ENCODE measurements at places on chromosomes 5 and 9.
A peak's percentile ranks its signal among the peaks of the same experiment; 100 is the strongest.

- no peak for DNase-seq
Observed at GRCh38 chr5:27388755-27389154, 350.4 kb upstream of the CDH9 start.

DNA sequence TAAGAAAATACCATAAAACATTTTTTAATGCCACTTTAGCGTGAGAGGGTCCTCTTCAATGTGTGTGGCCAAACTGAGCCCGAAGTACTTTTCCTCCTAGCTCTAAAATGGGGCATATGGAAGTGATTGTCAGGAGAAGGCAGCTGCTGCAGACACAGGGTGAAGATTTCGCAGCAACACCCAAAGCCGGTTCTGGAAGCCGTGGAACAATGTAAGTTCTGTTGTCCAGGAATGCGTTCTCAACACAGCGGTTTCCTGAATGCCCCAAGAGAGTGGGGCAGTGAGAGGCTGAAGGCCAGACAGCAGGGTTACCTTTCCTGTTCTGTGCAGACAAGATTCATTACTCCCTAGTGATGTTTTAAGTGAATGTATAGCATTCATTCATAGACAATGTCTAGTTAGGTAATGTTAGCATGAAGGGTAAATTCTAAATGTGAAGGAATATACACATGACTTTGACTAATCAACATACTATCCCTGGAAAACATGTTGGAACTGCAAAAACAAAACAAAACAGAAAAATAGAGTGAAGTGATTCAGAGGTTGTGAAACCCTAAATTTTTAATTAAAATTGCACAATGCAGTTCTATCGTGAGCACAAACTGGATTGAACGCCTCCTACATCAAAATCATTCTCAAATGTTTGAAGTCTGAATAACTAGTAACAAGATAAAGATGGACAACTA lies 197.0 kb upstream of the SEMA6A start:
- DNase-seq: no peak

- DNase-seq: peak; percentile 44
Observed at GRCh38 chr5:35003018-35003957, 44.5 kb downstream of the AGXT2 start.

DNA sequence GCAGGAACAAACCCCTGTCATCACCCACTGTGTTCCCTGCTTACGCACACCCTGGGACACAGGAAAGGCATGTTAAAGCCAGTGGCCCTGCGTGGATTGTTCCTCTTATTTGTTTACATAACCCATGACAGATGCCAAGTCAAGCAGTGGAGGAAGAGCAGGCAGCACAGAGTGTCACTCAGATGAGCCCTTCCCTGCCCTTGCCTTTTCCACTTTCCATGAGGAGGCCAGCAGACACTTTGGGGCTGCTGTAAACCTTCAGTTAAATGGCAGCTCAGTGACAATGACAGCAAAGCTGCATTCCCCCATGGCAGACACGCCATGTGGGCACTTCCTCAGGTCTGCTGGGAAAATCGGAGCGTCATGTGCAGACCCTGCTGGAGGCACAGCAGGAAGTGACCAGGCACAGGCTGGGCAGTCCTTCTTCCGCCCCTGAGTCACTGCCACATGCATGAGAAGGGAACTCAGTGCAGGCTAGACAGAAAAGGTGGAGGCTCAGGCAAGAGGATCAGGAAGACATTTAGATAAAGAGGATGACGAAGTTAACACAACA lies 216.8 kb upstream of the PIK3R1 start:
- DNase-seq: no peak

GRCh38 chr5:149803641-149804468 lies 73.7 kb downstream of the PPARGC1B start:
- DNase-seq: no peak

DNA sequence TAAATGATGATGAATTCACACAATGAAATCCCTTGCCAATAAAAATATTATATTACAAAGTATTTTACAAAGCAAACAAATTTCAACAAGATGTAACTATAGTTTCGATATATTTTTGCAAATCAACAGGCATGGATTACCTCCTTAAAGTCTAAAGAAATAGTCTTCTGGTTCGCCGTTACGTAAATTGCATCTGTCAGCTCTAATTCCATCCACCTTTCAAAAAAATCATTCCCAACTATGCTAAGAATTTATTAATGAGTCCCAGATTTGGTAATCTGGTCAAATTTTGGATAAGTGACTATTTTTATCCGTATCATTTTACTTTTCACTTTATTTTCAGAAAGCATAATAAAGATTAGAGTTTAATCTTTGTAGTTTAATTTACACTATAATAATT lies 1984.9 kb downstream of the EFNA5 start:
- DNase-seq: no peak

DNA sequence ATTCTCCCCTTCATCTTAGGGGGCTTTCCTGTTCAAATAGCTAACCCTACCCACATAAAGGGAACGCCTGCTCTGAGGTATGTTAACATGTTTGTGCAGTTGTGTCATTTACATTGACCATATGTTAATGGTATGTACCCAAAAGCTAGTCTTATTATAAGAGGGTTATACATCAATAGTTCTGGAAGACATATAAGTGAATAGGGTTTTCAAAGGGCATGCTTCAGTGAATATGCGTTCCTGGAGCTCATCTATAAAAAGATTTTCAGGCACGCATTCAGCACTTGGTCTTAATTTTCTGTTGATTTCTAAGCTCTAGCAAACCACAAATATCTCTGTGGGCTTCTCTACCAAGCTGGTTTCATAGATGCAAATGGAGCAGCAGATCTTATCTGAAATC lies 766.1 kb downstream of the IRX1 start:
- DNase-seq: no peak

GRCh38 chr5:125075567-125075966 lies 329.1 kb upstream of the ZNF608 start:
- DNase-seq: no peak

DNA sequence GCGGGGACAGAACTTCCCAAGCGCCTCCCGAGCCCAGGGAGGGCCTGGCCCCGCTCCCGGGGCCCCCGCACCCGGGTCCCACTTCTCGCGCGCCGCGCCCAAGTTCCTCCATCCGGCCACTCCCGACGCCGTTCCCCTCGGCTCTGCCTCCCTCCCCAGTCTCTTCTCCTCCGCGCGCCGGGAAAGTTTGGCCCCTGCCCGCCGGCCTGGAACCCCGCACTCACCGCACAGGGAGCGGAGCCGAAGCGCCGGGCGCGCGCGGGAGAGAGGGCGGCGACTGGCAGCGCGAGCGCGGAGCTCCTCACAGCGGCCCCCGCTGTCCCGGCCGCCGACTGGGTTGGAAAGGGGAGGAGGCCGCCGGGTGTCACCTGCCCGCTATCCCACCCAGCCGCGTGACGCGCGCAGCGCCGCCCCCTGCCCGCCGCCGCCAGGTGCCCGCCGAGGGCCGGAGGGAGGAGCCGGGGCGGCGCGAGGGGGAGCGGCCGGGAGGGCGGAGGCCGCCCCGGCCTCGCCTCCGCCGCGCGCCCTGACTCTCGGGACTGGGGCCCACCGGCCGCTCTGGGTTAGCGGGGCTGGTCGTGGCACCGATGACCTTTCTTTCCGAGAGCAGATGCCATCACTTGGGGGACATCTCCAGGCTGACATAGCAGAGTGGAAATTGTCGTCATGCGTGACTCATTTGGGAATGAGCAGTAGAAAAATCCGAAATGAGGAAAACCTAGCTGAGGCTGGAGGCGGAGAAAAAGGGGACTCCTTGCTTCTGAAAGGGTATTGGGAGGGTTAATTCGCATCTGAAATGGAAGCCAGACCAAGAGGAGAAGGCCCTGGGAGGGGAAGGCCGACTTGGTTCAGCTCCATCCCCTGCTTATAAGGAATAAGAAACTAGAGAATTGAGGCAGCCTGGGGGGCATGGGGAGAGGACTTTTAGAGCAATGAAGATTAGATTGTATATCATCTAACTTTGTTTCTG lies at the start of gene ELOVL7:
ELOVL7 (minus strand) TSS at position 334 of the 970 bp plus-strand sequence. CDS start 56,872 bp downstream, outside the sequence.
- peak; percentile 78 for DNase-seq

DNA sequence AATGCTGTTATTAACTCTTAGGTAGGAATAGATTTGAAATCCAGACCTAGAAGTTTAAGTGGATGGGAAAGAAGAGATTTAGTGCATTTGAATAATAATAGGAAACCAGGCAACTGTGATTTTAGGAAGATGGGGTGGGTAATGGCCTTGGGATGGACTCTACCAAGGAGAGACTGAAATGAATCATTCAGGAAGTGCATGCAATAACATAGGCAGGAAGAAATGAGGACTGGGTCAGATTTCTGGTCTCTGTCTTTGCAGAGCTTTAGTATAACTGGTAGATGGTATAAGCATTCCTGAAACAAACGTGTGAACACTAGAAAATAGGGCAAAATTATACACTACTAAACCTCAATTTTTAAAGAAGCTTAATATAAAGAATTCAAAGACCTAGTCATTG lies 274.4 kb upstream of the CLINT1 start:
- DNase-seq: no peak

- peak; percentile 22 for DNase-seq
Observed at GRCh38 chr9:130535818-130536521, 43.4 kb upstream of the FUBP3 start.

- DNase-seq: no peak
Observed at GRCh38 chr5:110354311-110354710, 372.2 kb downstream of the TMEM232 start.

- no peak for DNase-seq
Observed at GRCh38 chr5:1471240-1471853, 26.1 kb upstream of the SLC6A3 start.

- DNase-seq: no peak
Observed at GRCh38 chr5:156178117-156178516, 148.8 kb upstream of the SGCD start.

- no peak for DNase-seq
Observed at GRCh38 chr9:127248241-127248640, 16.3 kb upstream of the GARNL3 start.

DNA sequence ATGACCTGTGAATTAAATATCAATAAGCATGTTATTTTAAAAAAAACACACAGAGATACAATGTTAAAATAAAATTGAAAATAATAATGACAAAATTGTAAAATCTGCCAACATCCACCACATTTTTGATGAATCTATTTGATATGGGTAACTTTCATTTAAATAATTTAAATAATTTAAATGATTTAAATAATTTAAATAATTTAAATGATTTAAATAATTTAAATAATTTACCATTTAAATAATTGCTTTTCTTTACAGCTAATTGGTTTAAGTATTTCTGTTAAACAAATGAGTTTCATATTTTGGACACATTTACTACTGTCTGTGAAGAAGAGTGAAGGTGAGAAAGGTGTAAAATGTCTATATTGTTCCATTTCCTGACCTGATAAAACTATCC lies 22.1 kb upstream of the GABRA6 start:
- no peak for DNase-seq

- no peak for DNase-seq
Observed at GRCh38 chr5:40623480-40624420, 56.0 kb upstream of the PTGER4 start.

DNA sequence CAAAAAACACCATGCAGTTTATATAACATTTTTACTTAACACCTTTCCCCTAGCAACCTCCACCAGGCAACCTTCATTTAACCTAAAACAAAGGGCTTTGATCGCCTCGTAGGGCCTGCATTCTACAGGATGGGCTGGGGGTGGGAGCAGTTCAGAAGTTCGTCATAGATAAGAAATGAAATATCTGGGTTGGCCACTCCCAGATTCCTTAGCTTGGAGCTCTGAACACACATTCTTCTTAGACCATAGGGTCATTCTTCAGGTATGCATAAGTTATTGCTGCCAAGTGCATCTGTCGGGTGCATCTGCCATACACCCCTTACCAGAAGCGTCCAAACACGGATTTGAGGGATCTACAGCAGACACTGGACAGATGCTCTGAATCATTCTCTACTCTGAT lies 4.3 kb upstream of the SLC22A5 start:
- no peak for DNase-seq

- DNase-seq: no peak
Observed at GRCh38 chr5:150540615-150541396, 32.9 kb downstream of the NDST1 start.

- no peak for DNase-seq
Observed at GRCh38 chr9:98356953-98357690, 101.7 kb upstream of the TBC1D2 start.

Measured in HAP-1 (cell line).